ENCODE measurements at places on chromosomes 6 and 20.

DNA sequence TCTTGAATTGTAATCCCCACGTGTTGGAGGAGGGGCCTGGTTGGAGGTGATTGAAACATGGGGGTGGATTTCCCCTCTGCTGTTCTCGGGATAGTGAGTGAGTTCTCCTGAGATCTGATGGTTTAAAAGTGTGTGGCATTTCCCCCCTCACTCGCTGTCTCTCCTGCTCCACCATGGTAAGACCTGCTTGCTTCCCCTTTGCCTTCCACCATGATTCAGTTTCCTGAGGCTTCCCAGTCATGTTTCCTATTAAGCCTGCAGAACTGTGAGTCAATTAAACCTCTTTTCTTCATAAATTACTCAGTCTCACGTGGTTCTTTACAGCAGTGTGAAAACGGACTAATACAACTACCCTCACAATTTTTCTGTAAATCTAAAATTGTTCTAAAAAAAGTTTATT is 26.8 kb upstream of the FAM184A start:
- DNase-seq: no peak

- no peak for DNase-seq
Measured at GRCh38 chr6:2998998-2999617, 586 bp upstream of the NQO2 start.

DNA sequence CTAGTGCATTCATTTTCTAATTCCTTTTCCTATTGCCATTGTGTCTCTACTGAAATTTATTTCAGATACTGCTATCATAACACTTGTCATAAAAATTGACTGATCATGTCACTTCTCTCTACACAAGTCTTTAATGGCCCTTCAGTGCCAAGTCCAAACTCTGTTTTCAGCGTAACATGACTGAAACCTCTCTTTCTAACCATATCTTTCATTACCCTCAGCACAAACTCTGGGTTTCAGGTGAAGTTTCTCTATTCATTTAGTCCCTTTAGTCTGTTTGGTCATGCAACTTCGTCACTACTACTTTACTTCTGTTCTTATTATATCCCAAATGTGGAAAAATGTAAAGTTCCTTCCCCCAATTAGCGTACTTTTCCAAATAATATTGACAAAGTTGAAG is 234.9 kb downstream of the OGFRL1 start:
- no peak for DNase-seq

- no peak for DNase-seq
Measured at GRCh38 chr20:8115436-8115835, 16.6 kb upstream of the PLCB1 start.

GRCh38 chr20:12074111-12074655 is 156.5 kb downstream of the BTBD3 start:
- no peak for DNase-seq

- DNase-seq: no peak
Measured at GRCh38 chr6:138250053-138250452, 31.8 kb upstream of the PBOV1 start.

DNA sequence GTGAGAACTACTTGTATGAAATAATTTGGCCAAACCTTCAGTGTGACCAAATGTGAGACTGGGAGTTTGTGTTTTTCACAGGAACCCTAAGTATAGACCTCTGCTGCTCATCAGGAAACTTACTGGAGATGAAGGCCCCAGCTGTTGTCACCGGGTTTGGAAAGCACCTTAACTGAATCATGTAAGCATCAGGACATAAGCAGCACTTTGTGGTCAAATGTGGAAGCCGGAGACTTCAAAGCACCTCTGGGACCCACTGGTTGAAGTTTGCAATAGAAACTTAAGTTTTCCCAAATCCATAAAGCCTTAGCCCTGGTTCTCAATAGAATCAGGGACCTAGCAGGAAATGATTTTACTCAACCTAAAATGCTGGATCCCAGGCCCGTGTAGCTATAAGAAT is 14.3 kb downstream of the TTPAL start:
- DNase-seq: peak; percentile 8

DNA sequence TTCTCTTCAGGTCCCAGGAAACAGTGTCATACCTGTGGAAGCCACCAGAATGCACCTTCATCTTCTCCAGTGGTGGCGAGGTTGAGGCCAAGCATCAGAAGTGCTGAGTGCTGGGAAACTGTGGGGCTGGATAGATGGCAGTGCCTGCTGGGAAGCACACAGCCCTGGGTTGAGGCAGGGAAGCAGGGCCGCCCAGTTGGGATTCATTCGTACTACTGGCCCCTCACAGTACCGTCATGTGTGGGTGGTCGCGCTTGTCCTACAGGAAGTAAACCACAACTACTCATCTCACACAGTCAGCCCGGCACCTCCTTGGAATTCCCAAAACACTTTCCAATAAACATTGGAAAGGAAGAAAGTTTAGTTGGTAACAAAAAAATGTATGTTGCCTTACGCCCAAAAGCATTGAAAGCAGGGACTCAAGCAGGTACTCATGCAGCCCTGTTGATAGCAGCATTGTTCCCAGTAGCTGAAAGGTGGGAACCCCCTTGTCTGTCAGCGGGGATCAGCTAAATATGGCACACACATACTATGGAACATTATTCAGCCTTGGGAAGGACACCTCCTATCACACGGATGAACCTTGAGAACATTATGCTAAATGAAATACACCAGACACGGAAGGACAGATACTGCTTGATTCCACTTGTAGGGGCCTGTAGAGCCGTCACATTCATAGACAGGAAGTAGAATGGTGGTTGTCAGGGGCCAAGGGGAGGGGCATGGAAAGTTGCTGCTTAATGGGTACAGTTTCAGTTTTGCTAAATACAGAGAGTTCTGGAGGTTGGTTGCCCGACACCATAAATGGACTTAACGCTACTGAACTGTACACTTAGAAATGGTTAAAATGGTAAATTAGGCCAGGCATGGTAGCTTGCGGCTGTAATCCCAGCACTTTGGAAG is 162.7 kb downstream of the MTHFD1L start:
- no peak for DNase-seq

GRCh38 chr20:3798908-3799248 is 2.8 kb downstream of the CDC25B start:
- no peak for DNase-seq

DNA sequence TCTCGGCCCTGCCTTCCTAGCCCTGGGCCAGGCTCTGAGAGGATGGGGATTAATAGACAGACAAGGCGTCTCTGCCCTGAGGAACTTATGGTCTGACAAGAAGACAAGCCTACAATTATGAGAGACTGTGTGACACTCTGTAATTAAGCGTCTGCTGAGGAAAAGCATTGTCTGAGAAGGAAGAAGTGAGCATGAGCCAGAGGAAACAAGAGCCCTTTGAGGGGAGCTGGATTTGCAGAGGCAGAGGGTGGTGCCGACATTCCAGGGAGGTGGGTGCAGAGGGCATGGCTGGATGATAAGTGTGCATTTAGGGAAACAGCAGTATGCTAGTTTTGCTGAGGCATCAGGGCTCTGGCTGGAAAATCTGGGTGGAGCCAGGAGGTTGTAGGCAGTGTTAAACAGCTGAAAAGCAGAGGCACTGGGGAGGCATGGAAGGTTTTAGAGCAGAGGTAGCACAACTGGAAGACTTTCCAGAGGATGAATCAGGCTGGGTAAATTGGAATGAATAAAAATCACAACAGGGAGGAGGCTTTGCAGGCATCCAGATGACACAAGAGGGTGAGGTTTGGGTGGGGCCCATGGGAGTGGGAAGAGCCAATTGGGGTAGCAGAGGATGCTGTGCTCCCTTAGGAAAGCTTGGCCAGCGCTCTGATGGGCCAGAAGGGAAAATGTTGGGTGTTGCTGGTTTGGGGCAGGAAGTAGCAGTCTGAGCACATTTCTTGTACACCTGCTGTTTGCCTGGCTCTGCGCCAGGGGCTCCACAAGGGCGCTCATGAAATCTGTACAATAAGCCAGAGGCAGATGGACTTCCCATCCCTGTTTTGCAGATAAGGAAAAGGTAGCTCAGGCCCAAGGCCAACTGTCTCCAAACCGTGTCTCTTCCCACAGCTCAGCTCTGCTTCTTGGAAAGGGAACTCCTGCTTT is 74.0 kb upstream of the MYL9 start:
- DNase-seq: peak; percentile 54

DNA sequence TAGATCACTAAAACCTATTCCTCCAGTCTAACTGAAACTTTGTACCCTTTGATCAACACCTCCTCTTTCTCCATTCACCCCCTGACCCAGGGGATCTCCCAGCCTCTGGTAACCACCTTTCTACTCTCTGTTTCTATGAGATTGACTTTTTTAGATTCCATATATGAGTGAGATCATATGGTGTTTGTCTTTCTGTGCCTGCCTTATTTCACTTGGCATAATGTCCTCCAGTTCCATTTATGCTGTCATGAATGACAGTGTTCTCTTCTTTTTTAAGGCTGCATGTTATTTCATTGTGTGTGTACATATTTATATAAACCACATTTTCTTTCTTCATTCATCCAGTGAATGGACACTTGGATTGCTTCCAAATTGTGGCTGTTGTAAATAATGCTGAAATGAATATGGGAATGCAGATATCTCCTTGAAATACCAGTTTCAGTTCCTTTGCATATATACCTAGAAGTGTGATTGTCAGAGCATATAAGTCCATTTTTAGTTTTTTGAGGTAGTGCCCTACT is 57.7 kb downstream of the DHX35 start:
- no peak for DNase-seq

- peak; percentile 3 for DNase-seq
Measured at GRCh38 chr6:169188475-169188874, 65.2 kb downstream of the THBS2 start.

GRCh38 chr6:90123831-90124230 is 172.8 kb downstream of the BACH2 start:
- DNase-seq: no peak

GRCh38 chr6:34839666-34840352 is 47.9 kb downstream of the BLTP3A start:
- no peak for DNase-seq

- DNase-seq: no peak
Measured at GRCh38 chr20:41432746-41433145, 66.1 kb upstream of the EMILIN3 start.

GRCh38 chr6:163490826-163491577 is 76.5 kb downstream of the QKI start:
- no peak for DNase-seq

- DNase-seq: no peak
Measured at GRCh38 chr20:25279403-25279802, 31.5 kb downstream of the PYGB start.

- DNase-seq: no peak
Measured at GRCh38 chr6:3297006-3297405, 38.3 kb downstream of the PSMG4 start.

GRCh38 chr6:9057937-9058336 is 622.6 kb upstream of the SLC35B3 start:
- DNase-seq: no peak
